SK-MEL-5 (cell line): ENCODE measurements at places on chromosomes 12 and 14.

GRCh38 chr12:793037-793436 lies 40.7 kb downstream of the WNK1 start:
- no peak for DNase-seq

GRCh38 chr12:114090211-114090610 lies 124.1 kb upstream of the RBM19 start:
- DNase-seq, result no peak

DNA sequence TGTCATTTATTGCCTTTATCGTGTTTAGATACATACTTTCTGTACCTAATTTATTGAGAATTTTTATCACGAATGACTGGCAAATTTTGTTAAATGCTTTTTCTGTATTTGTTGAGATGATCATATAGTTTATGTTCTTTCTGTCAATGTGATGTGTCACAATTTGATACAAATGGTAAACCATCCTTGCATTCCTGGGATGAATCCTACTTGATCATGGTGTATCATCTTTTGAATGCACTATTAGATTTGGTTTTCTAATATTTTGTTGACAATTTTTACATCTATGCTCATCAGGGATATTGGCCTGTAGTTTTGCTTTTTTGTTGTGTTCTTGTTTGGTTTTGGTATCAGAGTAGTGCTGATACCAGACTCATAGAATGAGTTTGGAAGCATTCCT lies 185.1 kb downstream of the NUBPL start:
- DNase-seq, result no peak

- no peak for DNase-seq
Observed at GRCh38 chr12:131720241-131720640, 9.4 kb downstream of the SFSWAP start.

GRCh38 chr12:11876307-11876706 lies 194.4 kb upstream of the BCL2L14 start:
- no peak for DNase-seq

DNA sequence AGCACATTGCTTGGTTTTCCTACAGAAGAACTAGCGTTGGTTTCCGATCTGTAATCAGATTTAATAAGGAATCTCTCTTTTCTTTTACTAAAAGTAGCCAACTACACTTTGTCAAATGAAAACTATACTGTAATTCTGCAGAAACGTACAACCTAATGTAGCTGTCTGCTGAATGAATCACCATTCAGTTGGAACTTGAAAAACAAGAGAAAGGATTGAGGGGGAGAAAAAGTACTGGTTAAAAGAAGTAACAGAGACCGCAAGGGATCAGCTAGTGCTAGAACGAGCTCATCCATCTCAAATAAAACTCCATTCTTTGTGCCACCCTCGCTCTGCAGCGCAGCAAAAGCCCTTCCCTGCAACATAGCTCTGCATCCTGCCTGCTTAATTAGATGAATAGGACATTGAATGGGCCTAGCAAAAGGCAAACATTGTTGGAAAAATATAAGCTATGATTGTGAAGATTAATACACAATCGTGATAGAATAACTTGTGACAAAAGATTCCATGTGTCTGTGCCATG lies 2.6 kb downstream of the GARIN2 start:
- no peak for DNase-seq

DNA sequence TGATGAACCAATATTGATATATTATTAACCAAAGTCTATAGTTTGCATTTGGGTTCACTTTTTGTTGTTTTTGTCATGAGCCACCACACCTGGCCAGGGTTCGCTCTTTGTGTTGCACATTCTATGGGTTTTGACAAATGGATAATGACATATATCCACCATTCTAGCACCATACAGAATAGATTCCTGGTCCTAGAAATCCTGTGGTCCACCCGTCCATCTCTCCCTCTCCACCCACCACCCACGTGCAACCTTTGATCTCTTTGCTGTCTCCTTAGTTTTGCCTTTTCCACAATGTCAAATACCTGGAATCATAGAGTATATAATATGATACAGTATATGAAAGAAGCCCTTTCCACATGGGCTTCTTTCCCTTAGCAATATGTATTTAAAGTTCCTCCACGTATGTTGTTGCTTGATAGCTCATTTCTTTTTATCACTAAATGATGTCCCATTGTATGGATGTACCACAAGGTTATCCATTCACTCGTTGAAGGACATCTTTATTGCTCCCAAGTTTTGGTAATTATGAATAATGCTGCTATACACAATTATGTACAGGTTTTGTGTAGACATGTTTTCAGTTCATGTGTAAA lies 7.4 kb downstream of the RPL6 start:
- no peak for DNase-seq

DNA sequence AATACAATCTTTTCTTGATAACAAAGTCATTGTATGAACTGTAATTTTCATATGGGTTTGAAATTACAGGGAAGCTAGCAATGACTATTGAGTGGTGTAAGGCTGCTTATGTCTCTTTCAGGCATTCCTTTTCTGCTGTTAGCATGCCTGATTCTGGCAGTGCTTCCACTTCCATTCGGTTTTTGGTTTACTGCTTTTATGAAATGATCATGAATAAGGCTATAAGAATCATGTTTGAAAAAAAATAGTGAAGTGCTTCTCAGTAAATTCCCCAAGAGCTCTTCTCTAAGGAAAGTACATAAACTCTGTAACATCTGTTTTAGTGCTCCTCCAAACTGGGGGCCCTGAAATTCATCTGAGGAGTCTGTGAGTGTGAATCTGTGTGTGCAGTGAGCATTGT lies 434.0 kb upstream of the RGS6 start:
- no peak for DNase-seq

DNA sequence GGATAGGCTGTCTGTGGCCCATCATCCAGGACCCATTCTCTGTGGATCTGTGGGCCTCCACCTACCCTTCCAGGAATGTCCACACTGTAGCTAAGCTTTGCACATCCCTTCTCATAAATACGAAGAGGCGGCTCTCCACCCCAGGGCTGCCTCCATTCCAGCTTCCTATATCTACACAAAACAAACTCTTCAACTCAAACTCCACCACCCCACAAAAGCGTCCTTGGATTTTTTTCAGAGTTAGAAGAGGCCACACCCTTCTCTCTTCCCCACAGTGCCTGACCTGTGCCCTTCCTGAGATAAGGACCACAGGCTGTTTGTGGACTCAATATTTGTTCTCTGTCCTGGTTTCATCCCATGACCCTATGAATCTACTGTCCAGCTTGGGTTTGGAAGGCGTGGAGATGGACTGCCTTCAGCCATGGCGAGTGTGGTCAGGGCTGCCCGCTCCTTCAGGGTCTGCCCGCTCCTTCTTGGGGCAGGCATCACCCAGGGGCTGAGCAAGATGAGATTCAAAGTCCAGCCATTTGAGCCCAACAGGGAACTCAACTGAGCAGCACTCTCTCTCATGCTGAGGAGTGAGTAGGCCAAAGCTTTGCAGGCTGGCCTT lies 13.0 kb upstream of the SERPINA12 start:
- no peak for DNase-seq

DNA sequence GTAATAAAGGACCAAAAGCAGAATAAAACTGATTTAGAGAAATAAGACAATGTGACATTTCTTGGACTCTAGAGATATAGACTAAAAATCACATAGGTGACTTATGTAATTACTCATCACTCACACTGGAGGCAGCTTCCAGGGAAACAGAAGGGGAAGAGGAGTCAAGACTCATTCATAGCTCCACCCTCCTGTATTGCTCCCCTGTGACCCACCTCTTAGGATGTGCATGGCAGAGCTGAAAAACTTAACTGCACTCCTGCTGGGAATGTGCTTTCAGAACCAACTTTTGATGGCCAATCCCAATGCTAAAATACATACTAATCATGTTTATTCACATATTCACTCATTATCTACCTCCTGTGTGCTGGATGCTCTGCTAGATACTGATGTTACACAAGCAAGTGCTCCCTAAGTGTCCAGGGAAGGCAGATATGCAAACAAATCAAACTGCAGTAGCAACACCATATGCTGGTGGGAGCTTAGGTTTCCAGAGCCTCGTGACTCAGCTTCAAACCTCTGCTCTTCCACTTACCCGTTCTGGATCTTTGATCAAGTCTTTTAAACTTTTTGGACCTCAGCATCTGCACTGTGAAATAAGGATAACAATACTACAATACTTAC lies 316.1 kb downstream of the GALC start:
- no peak for DNase-seq

GRCh38 chr14:100388103-100389054 lies 65.2 kb downstream of the SLC25A47 start:
- no peak for DNase-seq

GRCh38 chr14:98769326-98769725 lies 502.7 kb downstream of the BCL11B start:
- DNase-seq, result no peak

DNA sequence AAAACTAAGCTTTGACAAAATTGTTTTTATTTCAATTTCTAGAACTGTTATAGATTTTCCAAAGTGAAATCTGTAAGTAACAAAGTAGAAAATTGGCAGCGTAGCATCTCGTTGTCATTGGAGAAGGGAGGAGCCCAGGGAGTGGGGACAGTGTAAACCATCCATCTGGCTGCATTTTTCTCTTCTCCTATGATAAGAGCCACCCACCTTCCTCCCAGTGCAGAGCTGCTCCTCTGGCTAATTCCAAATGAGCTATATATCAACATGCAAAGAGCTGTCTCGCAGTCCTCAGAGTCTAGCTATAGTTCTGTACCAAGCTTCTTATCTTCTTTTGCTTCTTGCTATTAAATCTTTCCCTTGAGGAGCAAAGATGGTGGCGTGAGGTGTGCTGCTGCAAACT lies 56.6 kb downstream of the SCN8A start:
- DNase-seq, result no peak

DNA sequence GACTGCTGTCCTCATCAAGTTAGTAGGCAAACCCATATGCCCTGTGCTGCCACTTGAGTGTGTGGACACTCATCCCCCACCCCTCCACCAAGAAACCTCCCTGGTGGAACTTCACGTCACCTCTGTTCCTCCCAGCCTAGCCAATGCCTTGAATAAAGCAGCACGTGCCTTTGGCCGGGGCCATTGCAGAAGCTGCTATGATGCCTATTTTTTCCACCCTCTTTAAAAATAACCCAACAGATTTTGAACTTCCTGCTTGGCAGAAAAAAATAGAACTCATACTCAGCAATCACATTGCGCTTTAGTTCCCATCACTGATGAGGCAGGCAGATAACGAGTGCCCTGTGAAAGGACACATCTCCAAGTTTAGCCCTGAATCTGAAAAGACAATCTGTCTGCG lies 23.1 kb upstream of the PWP1 start:
- no peak for DNase-seq

DNA sequence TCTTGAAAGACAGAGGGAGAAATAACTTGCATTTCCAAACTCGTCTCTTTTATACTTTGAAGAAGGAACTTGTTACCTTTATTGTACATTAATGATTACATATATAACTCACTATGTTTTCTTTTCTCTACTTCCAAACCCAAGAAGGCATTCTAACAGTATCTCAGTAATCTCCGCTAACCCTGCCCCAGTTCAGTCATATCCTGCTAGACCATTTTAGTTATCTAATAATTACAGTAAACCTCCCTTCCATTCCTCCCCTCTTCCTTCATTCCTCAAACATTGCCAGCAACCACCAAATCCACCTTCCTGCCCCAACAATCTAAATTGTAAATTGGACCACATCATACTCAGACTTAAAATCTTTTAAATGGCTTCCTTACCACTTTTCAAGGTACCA lies 30.6 kb downstream of the STK38L start:
- no peak for DNase-seq

GRCh38 chr14:95770777-95771176 lies 56.9 kb upstream of the TCL1A start:
- peak; percentile 78 for DNase-seq

GRCh38 chr12:130214686-130215395 lies 52.6 kb downstream of the FZD10 start:
- peak; percentile 5 for DNase-seq

DNA sequence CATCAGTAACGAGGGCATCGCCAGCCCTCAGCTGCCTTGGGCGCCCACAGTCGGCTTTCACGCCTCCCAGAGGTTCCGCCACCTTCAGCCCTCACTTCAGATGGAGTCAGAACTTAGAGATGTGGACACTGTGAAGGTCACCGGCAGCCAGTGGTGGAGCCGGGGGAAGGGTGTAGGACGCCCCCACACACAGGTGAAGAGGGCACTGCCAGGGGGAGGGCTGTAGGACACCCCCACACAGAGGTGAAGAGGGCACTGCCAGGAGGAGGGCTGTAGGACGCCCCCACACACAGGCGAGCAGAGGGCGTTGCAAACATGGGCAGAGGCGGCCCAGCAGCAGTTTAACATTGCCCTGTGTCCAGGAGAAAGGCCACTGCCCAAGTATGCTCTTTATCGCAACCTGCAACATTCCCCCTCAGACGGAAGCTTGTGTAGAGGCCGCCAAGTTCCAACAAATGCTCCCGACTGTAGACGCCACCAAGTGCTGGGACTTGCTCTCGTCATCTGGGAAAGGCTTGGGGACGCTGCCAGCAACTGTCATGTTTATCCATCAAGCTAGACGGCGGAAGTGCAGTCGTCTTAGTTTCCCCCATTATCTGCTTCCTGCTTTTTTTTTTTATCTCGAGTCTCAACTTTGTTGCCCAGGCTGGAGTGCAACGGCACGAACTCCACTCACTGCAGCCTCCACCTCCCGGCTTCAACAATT lies 4.9 kb upstream of the ANKLE2 start:
- no peak for DNase-seq

DNA sequence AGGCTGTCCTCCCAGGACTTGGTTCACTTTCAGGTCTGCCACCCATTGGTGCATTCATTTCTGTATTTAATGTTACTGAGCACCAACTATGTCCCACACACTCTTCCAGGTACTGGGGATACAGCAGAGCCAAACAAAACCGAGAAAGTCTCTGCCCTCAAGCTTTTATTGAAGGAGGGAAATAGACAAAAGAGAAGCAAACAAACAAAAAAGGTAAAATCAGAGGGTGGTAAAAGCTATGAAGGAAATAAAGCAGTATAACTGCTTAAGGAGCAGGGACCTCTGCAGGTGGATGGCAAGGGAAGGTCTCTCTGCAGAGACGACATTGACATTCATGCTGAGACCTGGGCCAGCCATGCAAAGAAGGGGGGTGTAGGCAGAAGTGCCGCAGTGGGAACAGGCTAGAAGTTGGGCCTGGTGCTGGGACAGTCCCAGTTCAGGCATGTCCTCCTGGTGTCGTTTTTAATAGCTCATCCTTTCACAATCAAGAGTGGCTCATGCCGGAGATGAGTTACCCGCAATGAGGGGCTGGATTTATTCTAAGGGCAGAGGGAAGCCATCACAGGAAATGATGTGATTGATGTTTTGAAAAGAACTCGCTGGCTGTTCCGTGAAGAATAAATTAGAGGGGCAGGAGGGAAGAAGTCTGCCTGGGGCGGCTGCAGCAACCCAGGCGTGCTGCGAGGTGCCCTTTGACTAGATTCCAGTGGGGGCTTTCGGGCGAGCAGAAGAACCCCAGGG lies 72.8 kb downstream of the IRF2BPL start:
- DNase-seq, result peak; percentile 40

DNA sequence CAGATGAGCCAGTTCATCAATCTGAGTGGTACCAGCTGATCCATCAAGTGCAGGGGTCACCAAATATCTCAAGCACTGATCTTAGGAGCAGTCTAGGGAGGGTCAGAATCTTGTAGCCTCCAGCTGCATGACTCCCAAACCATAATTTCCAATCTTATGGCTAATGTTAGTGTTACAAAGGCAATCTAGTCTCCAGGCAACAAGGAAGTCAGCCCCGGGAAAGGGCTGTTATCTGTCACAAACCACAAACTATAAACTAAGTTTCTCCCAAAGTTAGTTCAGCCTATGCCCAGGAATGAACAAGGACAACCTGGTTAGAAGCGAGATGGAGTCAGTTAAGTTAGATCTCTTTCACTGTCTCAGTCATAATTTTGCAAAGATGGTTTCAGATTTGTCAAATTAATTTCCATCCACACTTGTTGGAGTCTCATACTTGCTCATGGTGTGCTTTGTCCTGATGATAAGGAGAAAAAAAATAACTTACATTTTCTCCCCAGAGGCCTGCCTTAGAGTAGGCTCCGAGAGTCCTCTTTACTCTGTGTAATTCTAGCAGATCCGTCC lies 3.9 kb upstream of the ABHD4 start:
- DNase-seq, result no peak
